ENCODE measurements at places on chromosomes 4 and X. TPM values are rescaled to one million over a fixed set of nuclear protein-coding genes. Genes with fewer than 3 reads are reported as not detected.

CT45A7 gene
- polyA plus RNA-seq: 0.29 TPM

LSM6 gene
- polyA plus RNA-seq: 70.8 TPM

- no peak for DNase-seq
Measured at GRCh38 chr4:174358829-174359228, 75.1 kb downstream of the CEP44 start.

GJB1 gene
- polyA plus RNA-seq: 47.7 TPM

TCEAL7 gene
- polyA plus RNA-seq: 40.0 TPM

DNA sequence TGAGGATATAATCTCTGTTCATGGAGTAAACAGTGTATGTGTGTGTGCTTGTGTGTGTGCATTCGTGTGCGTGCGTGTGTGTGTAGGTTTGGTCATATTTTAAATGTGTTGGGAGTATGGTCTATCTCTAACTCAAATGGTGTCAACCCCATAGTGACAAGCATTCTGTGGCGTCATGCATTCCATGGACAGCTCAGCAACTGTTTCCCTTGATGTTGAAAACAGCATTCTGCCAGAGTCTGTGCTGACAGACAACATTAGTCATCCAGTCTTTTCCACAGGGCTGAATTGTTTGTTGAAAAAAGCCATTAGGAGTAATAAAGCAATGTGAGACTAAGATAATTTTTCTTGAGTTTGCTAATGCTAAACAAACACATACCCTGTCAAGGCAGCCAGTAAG, 706.6 kb downstream of the PCDH19 start:
- no peak for DNase-seq

MAGEB2 gene
- polyA plus RNA-seq: not detected

GRCh38 chrX:54639018-54639345, 109.0 kb downstream of the GNL3L start:
- no peak for DNase-seq

DNA sequence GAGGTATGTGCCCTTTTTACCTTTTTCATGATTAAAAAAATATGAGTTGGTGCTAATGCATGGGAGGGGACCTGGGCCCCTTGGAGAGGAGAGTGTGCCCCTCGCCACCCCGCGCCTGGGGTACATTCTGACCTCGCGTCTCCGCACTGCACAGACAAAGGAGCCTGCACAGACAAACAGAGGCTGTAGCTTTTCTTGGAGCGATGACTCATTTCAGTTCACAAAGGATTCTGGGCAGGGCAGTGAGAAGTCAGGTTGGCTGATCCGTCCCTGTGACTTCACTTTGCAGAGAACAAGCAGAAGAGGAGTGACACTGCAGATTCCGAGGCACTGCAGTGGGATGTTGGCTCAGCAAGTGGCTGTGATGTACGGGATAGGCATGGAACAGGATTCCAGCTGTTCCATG, 82.9 kb downstream of the STOX2 start:
- peak; percentile 39 for DNase-seq

GRCh38 chr4:151901631-151902030, 140.8 kb upstream of the GATB start:
- no peak for DNase-seq

DNA sequence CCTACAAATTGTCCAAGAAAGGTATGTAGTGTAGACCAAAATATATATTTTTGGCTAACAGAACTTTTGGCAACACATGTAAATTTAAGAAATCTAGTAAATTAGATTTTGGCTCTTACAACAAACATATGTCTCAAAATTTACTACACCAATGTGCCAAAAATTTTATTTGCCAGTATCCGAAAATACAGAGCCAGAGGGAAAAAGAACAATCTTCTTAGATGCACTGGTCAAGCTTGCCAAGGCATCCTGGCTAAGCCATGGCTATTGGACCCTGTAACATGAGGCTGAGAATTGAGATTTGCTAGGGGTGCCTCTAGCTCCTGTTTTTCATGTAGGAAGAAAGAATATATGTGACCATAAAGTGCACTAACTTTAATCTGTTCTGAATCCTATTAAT, 91.8 kb downstream of the GABRG1 start:
- no peak for DNase-seq

ADH1A gene
- 4.4 TPM for polyA plus RNA-seq

DNA sequence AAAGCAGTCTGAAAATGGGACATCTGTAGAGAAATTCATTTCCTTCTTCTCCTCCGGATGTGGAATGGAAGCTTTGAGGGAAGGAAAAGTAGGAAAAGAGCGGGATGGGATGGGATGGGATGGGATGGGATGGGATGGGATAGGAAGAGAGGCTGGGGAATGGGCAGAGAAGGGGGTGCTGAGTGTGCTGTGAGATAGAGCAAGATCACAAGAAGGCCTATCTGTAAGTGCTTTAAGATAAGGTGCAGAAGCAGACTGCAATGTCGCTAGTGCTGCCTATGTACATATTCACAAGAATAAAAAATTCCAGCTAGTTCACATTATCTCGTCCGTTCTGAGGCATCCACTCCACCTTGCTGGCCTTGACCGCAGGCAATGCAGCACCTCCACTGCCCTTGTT, 86.2 kb downstream of the IRF2 start:
- no peak for DNase-seq

GRCh38 chr4:154984148-154984547, 203.1 kb downstream of the RBM46 start:
- DNase-seq: no peak

- DNase-seq: no peak
Measured at GRCh38 chr4:126825083-126825482, 807.7 kb upstream of the INTU start.

RBMXL3 gene
- not detected for polyA plus RNA-seq

- no peak for DNase-seq
Measured at GRCh38 chrX:17403189-17403691, 28.2 kb downstream of the NHS start.

- DNase-seq: peak; percentile 37
Measured at GRCh38 chrX:23742174-23742696, 841 bp downstream of the ACOT9 start.
